Mucosa of gallbladder (tissue), 1 donor: ENCODE measurements at places on chromosomes 3 and 15. TPM values are rescaled to one million over a fixed set of nuclear protein-coding genes. Genes with fewer than 3 reads are reported as not detected.

Gene LRTM1
- total RNA-seq: not detected

Gene TTLL13
- 0.32 TPM for total RNA-seq

Gene SETD2
- 47.0 TPM for total RNA-seq

Gene TSC22D2
- 25.6 TPM for total RNA-seq

Gene DNAH12
- total RNA-seq: 0.52 TPM

DNA sequence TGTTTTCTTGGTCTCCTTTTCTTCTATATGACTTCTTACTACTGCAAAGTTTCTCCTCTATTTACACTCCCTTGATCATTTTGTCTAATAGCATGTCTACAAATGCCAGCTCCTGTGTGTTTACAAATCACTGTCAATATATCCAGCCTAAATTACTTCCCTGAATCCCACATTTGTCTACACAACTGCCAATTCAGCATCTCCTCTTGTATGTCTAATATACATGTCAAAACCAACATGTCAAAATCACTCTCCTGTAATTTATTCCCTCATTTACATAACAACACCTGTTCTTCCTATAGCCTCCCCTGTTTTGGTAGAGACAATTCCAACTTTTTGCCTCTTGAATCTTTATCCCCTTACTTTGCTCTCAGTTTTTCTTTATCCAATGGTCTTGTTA is 359.3 kb downstream of the PLOD2 start:
- no peak for DNase-seq

- DNase-seq: no peak
Observed at GRCh38 chr3:10262027-10262426, 13.8 kb downstream of the TATDN2 start.

DNA sequence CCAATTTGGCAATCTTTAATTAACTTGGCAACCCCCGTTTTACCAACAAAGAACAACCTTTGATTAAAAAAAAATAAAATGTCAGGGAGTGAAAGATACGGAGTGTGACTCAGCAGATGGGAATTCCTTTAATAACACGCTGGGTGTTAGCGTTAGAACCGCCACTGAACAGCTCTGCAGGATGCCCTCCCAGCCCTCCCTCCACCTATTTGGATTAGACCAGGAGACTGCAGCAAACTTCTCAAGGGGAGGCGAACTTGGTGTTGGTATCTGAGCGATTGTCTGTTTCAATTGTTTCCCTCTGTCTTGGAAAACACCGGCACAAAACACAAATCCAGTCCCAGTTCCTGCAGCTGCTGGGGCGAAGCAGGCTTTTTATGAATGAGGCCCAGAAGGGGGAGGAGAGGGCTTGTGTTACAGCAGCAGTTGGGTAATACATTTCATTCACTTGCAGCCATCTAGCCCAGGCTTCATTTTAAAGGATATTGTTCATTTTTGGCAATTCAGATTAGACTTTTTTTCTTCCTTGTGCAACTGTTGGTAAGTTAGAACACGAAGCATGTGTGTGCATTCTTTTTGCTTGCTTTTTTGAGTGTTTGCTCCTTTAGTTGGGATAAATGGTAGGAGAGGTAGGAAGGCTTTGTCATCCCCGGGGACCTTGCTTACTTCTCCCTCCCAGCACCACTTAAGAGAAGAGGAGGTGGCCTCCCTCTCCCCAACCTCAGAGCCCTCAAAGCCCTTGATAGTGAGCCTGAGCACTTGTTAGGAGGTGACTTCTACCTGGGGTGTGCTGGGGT is 152.3 kb downstream of the IGF1R start:
- DNase-seq: peak; percentile 67

GRCh38 chr3:30324587-30324986 is 281.8 kb upstream of the TGFBR2 start:
- no peak for DNase-seq

DNA sequence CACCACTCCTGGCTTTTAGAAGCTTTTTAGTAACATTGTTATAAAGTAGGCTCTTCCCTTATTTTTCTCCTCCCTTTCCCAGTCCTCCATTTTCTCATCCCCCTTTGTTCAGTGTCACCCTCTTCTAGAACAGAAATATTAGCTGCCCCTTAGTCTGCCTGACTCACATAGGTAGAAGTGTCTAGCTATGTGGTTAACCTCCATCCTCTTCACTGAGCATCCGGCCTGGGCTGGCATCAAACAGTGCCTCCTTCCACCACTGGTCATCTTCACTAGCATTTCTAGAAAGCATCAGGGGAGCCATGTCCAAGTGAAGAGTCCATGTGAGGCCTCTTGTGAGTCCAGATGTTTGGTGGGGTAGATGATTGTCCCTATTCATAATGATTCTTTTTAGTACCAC is 70.0 kb upstream of the SKOR1 start:
- no peak for DNase-seq

GRCh38 chr15:81199031-81199779 is 2.5 kb downstream of the IL16 start:
- no peak for DNase-seq

DNA sequence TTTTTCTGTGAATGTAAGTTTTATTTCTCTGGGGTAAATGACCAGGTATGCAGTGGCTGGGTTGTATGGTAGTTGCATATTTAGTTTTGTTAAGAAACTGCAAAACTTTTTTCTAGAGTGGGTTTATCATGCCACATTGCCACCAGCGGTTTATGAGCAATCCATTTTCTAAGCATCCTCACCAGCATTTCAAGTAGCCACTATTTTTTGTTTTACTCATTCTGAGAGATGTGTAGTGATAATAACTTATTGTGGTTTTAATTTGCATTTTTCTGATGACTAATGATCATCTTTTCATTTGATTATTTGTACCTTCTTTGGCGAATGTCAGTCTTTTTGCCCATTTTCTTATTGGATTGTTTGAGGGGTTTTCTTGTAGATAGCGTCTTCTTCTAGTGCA is 56.2 kb downstream of the SPRED1 start:
- DNase-seq: no peak

DNA sequence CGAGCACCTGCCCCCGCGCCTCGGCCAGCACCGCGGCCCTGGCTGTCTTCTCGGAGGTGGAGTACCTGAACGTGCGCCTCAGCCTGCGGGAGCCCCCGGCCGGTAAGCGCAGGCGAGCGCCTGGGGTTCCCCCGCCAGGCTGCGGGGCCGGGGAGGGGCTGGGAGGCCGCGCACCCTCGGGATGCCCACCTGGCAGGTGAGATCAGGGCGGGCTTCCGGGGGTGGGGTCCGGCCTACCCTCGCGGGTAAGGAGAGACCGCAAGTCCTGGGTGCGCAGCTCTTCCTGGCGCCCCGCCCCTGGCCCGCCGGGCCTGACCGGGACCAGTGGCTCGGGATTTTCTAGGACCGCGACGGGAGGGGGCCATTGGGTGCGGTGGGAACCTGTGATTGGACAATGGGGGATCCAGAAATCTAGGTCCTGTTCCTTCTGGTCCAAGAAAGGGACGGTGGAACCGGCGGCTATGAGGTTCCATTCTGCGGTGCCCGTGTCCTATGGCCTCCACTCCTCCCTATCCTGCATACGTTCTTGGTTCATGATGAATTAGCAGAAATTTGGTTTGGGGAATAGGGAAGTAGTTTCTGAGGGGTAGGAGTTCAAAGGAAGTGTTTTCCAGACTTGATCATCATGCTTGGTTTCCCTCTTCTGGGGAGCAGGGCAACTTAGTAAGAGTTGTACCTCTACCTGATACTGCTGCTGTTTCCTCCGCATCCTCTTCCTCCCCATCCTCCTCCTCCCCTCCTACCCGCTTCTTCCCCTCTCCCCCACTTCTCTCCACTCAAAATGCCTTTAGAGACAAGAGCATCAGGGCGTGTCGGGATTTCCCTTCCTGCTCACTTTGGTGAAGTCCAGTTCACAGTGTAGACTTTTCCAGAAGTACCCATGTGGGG is 808 bp downstream of the ARRDC4 start:
- peak; percentile 54 for DNase-seq

- no peak for DNase-seq
Observed at GRCh38 chr3:94617312-94617711, 554.5 kb downstream of the NSUN3 start.

DNA sequence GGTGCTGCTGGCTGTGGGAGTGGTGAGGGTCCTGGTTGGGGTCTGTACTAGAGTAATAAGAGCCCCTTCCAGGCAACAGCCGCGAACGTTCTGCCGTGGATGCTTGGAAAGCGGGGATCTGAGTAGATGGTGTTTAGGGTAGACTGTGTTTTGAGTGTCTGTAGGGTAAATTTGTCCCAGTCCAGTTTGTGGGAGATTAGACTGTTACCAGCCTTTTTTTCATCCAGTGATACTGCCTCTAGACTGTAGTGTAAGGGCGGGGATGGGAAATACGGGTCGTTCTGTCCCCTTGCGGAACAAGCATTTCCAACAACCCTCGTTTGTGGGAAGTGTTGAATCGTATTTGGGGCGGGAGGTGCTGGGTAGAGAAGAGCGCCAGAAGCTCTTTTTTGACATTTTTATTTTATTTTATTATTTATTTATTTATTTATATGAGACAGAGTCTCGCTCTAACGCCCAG is 424 bp downstream of the HAUS2 start:
- DNase-seq: no peak

DNA sequence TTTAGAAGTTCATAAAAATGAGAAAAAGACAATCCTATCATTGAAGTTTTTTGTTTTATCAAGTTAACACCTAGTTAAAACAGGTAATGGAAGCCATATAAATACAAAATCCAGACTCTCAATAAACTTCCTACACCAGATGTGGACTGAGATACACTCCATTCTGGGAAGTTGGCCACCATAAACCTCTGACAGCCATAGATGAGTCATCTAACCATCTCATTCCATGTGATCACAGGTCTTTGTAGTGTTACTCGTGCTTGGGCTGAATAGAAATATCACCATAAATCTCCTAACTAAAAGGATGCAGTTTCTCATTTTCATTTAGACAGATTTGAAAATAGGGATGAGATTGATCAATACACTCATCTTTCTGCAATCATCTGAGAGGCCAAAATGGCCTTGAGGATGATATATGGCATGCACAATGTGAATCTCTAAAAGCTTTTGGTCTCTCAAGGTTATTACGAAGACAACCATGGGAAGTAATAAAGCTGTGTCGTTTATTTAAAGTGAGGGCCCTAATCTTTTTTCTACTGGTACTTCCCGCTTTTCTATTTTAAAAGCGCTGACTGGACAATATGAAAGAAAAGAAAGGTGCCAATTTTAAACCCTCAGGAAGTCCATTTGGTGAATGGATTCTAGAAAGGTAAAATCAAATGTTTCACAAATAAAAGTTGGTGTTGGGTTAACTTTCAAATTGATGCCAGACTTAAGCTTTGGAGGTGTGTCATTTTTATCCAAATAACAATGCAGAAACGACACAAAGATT is 155.5 kb downstream of the POLR2M start:
- no peak for DNase-seq

- no peak for DNase-seq
Observed at GRCh38 chr15:90681480-90681879, 35.7 kb upstream of the BLM start.

GRCh38 chr15:84772467-84772866 is 24.1 kb downstream of the ZNF592 start:
- no peak for DNase-seq
